Jurkat, Clone E6-1 (cell line): ENCODE measurements at places on chromosomes 5 and 9.
A peak's percentile ranks its signal among the peaks of the same experiment; 100 is the strongest.

DNA sequence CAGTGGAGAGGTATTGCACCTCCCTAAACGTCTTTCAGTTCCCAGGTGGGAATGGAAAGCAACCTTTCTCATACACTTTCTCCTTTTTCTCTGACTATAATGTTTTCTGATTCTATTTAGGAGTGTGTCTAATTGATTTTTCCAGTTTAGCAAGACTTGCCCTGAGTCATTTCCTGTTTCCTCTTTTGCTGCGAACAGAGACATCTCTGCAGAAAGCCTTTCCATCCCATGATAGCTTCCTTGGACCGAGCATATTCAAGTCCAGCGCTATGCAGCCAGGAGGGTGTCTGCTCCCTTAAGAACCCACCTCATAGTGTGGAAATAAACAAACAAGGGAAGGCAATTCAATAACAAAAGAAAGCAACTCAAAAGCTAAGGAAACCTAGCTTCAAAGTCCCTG, 60.0 kb upstream of the CDH6 start:
- no peak for DNase-seq

DNA sequence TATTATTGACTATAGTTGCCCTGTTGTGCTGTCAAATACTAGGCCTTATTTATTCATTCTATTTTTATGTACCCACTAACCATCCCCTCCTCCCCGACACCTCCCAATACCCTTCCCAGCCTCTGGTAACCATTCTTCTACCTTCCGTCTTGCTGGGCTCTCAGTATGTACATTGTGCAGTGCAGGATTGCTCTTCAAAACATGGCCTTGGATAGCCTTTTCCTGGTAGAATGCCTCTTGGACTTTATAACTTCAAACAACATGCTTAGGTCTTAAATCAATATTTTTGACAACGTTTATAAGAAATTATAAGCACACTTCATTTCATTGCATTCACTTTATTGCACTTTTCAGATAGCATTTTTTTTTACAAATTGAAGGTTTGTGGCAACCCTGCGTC, 172.6 kb upstream of the ACTBL2 start:
- DNase-seq, result no peak

DNA sequence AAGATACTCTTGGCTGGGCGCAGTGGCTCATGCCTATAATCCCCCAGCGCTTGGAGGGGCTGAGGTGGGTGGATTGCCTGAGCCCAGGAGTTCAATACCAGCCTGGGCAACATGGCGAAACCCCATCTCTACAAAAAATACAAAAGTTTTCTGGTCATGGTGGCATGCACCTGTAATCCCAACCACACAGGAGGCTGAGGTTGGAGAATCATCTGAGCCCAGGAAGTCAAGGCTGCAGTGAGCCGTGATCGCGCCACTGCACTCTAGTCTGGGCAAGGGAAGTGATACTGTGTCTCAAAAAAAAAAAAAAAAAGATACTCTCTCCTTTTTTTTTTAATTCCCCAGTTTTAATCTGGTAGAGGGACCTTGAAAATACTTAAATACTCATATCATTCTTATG, 15.0 kb downstream of the ANKRD33B start:
- DNase-seq, result peak; percentile 75

- DNase-seq, result no peak
These were observed 3.6 kb downstream of the NR3C1 start for GRCh38 chr5:143399616-143400540.

- no peak for DNase-seq
These were observed 16.5 kb upstream of the CEP120 start for GRCh38 chr5:123439709-123440108.

DNA sequence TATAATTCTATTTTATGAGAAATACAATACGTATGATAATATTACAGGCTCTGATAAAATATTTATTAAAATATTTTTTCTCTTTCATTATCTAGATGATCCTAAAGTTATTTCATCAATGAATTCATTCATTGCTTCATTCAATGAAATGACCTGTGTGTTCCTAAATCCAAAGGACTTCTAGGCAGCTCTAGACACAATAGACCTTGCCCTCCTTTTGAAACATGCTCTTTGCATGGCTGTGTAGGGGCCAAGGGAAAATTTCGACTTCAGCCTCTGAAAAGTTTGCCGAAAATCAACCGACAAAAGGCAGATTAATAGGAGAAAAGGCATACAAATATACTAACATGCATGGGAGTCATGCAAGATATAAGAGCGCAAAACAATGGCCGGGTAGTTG, 402.0 kb downstream of the ELAVL2 start:
- DNase-seq, result no peak

DNA sequence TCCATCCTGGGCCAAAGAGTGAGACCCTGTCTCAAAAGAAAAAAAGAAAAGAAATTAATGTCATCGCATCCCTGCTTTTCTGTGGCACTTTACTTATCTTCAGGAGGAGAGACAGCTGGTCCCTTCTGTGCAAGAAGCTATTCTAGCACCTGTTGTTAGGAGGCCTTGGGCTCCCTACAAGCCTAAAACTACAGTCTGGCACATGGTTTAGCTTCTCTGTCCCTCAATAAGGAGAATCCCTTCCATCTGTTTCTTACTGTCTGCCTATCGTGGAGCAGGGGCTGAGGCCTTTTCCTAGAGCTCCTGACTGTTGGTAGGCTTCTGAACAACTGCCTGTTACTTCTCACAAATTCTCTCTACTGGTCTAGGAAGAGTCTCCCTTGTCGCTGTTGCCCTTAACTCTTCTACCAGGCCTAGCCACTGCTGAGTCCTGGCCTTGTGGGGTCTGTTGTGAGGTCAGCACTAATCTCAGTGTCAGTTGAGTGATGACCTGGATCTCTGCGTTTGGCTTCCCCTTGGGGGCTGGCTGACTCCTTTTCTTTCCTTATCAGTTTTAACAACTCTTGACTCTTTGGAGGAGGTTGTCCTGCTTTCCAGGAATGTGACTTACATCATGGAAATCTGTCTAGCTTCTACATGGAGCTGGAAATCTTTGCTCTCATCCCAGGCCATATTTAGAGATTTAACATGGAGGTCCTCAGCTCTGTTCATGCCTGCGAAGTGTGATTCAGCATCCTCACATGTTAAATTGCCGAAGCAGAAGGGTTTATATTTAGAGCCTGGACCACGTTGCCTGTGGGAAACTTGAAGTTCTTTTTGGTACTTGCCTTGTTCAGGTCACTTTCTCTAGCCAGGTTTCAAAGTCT, 5.7 kb upstream of the GARNL3 start:
- no peak for DNase-seq

GRCh38 chr5:146409054-146409671, 38.0 kb upstream of the TCERG1 start:
- no peak for DNase-seq

- no peak for DNase-seq
These were observed 275.2 kb downstream of the CDH9 start for GRCh38 chr5:26763215-26763614.

DNA sequence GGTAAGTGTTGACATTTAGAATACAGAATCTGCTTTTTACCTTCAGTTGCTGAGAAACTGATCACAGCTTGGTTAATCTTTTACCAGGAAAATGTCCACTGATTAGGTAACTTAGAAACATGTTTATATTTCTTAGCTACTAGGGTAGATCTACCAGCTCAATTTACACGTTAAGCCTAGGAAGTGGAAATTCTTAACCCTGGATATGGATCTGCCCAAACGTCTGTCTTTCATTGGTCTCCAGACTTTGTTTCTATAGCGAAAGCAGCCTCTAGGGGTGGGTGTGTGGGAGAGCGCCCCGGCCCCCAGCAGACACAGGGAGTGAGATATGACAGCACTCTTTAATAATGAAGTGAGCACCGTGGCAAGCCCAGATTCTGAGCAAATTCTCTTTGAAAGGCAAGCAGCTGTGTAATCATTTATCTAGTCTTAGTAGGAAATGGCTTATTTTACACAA, 141.6 kb upstream of the ZNF608 start:
- no peak for DNase-seq

DNA sequence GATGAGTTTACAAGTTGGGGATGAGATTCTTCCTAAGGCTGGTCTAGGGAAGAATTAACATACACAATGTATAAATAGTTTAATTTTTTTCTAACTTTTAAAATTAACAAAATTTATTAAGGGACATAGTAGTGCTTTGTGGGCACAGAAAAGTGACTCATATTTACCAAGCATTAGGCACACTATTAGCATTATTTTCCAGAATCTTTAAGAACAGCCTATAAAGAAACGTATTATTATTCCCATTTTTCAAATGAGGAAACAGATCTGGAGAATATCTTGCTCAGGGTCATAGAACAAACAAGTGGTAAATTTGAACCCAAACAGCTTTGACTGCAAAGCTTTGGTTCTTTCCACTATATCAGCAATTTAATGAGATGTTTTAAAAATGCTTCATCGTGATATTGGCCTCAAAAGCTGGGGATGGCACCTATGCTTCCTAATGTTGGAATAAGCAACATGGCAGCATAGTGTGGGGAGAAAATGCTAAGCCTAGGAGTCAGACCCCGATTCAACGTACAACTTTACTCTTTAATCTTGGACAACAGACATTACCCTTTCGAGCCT, 55.9 kb downstream of the ABCA1 start:
- DNase-seq, result no peak

GRCh38 chr5:176640616-176641015, 6.7 kb upstream of the TSPAN17 start:
- no peak for DNase-seq

DNA sequence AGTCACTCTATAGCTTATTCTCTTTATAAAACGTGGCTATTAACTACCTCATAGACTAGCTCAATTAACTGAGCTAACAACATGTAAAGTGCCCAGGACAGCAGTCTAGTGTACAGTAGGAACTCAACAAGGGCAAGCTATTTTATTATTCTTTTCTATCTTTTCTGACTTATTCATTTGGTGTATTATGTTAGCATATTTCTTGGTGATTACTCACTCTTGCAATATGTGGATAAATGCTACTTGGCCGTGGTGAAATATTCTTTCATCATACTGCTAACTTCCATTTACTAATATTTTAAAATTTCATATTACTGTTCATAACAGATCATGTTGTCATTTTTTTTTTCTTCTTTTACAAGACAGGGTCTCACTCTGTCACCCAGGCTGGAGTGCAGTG, 4.9 kb downstream of the SLC25A51 start:
- no peak for DNase-seq

- peak; percentile 75 for DNase-seq
These were observed 78.9 kb downstream of the SEMA4D start for GRCh38 chr9:89418882-89419640.

DNA sequence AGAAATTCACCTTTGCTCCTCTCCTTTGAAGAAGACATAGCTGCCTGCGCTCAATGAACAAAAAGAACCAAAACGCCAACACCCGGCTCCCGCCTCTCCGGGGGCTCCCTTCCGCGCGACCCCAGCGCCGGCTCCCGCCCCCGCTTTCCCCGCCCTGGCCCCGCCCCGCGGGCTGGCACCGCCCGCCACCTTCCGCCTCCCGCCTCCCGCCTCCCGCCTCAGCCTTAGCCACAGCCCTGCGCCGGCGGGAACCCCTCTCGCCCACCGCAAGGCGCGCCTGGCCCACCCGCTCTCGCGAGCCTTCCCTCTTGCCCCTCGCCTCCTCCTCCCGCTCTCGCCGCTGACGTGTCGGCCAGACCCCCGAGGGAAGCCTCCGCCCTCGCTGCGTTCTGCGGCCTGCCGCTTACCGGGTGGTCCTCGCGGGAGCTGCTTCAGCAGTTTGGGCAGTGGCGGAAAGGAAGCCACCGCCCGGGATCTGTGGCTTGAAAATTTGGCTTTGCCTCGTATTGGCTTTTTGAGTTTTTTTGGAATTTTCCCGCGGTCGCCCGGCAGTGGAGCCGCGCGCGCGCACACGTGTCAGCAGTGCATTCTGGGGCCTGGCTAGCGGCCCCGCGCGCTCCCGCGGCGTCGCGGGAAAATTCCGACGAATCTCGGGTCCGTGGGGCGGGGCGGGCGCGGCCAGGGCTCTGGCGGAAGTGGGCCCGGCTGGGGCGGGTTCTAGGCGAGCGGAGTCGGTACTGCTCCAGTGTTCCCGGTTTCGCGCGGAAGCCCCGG, at the start of gene FANCC:
TSS of gene FANCC (minus strand) at position 591 of the 774 bp plus-strand sequence. CDS start 68,418 bp downstream, outside the sequence.
- DNase-seq, result peak; percentile 89

- peak; percentile 22 for DNase-seq
These were observed 1813.9 kb upstream of the CDH6 start for GRCh38 chr5:29379619-29380018.

DNA sequence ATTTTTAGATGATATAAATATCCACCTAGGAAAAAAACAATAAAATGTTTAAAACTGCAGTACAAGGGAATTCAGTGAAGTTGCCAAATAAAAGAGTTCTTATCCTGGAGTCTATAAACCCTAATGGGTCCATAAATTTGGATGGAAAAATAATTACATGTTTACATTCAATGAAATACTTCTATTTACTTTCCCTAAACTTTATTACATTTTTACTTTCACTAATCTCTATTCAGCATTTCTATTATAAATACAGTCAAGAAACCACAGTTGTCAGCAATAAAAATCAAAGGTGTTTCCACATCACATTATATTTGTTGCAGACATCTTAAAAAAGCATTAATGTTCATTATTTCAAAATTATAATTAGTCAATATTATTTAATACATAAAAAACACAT, 118.6 kb downstream of the FBXL17 start:
- DNase-seq, result no peak

- DNase-seq, result no peak
These were observed 208.8 kb upstream of the IRX2 start for GRCh38 chr5:2960294-2960693.

DNA sequence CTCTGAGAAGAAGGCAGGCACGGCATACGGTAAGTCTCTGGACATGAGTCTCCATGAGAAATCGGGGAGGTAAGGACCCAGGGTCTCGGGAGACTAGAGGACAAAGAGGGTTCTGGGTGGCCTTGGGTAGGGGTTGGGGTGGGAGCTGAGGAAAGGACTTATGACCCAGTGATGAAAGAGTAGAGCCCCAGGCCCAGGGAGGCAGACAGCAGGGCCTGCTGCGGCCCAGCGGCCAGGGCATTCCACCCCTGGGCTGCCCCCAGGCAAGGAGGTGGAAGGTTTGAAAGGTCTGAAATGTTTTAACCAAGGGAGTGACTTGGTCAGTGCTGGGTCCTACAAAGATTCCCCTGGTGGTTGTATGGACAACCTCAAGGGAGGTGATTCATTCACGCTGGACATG, 89.1 kb downstream of the CRB2 start:
- DNase-seq, result no peak

DNA sequence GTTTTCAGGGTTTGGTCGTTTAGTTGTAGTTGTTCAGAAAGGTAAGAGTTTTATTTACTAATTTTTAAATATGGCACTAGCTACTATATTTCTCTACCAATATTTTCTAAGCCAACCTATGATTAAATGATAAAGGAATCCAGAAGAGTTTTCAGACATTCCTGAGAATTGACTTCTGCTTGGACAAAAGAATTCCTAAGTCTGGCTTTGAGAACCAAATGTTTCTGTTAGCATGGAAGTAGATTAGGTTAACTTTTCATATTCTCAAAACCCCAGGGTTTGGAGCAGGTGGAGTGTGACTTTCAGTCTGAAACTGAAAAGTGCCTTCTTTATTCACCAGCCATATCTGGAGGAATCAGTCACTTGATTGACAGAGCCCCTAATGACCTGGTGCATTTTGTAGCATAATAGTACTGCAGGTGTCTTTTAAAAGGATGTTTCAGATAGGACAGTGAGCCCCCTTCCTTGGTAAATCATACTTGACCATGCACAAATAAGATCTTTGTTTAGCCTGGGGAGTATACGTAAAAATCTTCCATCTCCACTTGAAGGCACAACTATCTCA, 457.0 kb upstream of the ZNF462 start:
- no peak for DNase-seq
